ENCODE measurements at places on chromosomes 4 and X. TPM values are rescaled to one million over a fixed set of nuclear protein-coding genes. Genes with fewer than 3 reads are reported as not detected.

Gene RAB39B
- 0.86 TPM for total RNA-seq

Gene TCEAL6
- 1.4 TPM for total RNA-seq

Gene CNKSR2
- total RNA-seq, result 2.3 TPM

Gene USP27X
- total RNA-seq, result 2.4 TPM
